ENCODE measurements at places on chromosomes 7 and 10.

DNA sequence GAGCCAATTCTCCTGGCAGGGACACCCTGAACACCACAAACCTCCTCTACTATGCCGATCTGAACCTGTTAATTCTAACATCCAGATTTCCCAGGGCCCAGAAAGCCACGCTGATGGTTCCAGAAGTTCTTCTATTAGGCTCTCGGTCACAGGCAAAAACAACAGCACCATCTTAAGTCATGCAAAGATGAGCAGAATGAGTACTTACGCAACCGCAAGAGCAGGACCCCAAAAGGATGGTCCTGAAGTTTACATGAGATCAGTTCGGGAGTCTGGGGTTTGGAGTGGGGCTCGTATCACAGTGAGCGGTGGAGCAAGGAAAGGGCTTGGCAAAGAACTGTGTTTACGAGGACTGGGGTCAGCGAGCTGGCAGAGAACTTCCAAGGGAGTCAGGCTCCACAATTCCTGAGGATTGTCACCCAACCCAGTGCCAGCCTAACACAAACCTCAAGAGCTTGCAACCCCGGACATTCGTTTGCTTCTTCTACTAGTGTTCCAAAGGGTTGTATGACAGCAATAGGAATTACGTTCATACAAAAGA is 532.6 kb downstream of the TNS3 start:
- no peak for DNase-seq

GRCh38 chr7:32073533-32073932 is 3.3 kb upstream of the PDE1C start:
- peak; percentile 20 for DNase-seq

GRCh38 chr7:24075426-24075810 is 208.6 kb upstream of the NPY start:
- no peak for DNase-seq

GRCh38 chr7:18647582-18647981 is 152.0 kb downstream of the HDAC9 start:
- no peak for DNase-seq

DNA sequence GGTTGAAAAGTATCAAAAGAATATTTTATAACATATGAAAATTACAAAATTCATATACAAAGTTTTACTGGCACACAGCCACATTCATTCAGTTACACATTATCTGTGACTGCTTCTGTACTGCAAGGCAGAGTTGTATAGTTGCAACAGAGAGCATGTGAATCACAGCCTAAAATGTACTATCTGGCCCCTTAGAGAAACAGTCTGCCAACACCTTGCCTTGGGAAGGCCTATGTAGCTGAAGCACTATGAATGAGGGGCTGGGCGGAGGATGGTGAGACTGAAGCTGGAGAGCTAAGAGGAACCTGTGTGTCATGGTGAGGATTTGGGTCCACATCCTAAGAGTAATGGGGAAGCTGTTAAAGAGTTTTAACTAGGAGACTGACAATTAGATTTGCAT is 35.7 kb downstream of the PDZD8 start:
- DNase-seq: peak; percentile 31

DNA sequence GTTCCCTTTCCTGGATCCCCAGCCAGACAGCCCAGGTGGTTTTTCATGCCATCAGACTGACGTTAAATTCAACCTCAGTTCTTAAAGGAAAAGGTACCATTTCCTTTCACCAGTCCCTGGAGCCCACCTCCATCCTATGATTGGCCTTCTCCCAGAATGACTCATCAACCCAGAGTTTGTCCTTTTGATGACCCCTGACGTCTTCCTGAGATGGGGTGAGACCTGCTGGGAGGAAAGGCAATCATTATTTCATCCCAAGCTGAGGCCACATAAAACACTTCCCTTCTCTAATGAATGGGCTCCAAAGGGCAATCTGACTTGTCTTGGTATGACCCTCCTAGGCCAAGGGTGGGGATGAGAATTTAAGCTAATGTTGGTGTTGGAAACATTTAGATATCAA is 750.7 kb downstream of the SUGCT start:
- peak; percentile 33 for DNase-seq

- no peak for DNase-seq
These were observed 5.1 kb downstream of the AKR1B15 start for GRCh38 chr7:134553976-134554375.

DNA sequence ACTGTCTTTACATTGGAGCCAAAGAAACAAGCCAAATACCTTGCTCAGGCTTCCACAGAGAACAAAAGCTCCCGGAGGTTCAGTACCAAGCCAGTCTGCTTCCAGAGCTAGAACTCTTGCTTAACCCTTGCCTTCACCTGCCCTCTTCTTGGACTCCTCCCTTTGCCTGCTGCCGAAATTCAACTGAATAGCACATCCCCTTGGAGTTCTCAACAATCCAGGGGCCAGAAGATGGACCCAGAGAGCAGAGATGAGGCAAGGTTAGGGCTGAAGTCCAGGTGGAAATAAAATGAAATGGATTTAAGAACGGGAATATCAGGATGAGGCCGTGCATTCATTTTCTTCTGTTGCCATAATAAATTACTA is 876 bp upstream of the PIK3AP1 start:
- no peak for DNase-seq

GRCh38 chr10:118698421-118698820 is 56.3 kb downstream of the CACUL1 start:
- DNase-seq: peak; percentile 38
